Stimulated activated CD4-positive, alpha-beta T cell treated with anti-CD3 and anti-CD28 coated beads, Interleukin-1b, Interleukin-23, amount 100 ng/mL, for 48 hours (primary cell): ENCODE measurements at places on chromosomes 7 and 10.

DNA sequence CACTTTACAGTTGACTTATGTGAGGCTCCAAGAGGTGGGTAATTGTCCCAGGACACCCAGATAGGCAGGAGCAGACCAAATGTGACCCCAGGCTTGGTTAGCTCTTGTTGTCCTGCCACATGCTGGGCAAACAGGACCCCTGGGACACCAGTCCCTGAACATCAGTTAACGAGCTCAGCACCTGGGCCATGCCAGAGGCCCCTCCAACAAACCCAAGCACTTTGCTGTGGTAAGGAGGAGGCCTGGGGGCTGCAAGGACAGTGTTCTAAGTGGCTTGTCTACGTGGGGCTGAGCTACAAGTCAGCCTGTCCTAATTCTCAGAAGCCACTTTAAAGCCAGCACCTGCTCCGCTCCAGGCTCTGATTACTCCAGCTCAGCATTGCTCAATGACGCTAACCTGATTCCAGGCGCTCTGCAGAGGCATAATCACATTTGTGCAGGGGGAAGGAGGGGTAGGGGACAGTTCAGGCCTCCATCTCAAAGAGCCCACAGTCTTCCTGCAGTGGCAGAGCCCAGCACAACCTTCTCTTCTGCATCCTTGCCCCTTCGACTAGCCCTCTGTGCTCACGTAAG is 57.2 kb downstream of the DDC start:
- no peak for DNase-seq

DNA sequence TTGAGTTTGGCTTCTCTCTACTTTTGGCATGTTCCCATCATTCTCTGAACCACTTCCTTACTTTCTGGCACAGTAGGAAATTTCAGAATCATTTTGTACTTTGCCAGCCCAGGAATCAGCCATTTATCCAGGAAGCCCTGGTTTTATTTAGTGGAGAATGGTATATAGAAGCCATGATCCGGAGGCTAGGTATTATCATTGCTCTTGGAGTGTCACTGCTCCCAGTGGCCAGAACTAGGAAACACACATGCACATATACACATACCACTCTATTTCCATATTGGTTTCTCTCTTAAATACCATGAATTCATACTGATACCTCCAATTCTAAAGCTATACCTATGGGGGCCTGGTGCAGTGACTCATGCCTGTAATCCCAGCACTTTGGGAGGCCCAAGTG is 36.3 kb downstream of the SUFU start:
- DNase-seq = peak; percentile 8

DNA sequence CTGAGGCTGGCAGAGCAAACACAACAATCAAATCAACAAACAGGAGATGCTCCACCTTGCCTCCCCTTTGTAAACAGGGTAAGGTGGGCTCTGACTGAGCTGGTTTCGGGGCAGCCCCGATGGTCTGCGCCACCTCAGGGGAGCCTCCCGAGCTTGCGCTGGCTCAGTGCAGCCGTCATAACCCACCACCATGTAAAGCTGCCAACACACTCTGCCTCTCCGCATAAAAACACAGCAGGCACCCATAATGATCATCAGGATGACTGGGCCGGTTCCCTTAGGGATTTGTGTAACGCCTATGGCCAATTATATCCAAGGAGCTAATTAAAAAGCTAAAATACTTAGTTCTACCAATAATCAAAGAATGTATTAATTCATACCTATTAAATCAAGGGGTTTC is 124.5 kb downstream of the PRPF18 start:
- DNase-seq = no peak

GRCh38 chr7:135283959-135284638 is 50.5 kb downstream of the STRA8 start:
- no peak for DNase-seq

- no peak for DNase-seq
These were observed 27.7 kb downstream of the ANXA8 start for GRCh38 chr10:47456079-47456785.

DNA sequence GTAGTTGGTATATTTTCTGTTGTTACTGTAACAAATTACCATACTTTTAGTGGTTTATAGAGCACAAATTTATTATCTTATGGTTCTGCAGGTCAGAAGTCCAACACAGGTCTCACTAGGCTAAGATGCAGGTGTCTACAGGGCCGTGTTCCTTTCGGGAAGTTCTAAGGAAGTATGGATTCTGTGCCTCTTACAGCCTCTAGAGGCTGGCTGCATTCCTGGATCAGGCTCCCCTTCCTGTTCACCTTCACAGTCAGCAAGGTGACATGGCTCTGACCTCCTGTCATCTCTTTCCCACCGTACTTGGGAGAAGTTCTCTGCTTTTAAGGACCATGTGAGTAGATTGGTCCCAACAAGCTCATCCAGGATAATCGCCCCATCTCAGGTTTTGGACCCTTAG is 37.3 kb downstream of the BMPR1A start:
- no peak for DNase-seq

DNA sequence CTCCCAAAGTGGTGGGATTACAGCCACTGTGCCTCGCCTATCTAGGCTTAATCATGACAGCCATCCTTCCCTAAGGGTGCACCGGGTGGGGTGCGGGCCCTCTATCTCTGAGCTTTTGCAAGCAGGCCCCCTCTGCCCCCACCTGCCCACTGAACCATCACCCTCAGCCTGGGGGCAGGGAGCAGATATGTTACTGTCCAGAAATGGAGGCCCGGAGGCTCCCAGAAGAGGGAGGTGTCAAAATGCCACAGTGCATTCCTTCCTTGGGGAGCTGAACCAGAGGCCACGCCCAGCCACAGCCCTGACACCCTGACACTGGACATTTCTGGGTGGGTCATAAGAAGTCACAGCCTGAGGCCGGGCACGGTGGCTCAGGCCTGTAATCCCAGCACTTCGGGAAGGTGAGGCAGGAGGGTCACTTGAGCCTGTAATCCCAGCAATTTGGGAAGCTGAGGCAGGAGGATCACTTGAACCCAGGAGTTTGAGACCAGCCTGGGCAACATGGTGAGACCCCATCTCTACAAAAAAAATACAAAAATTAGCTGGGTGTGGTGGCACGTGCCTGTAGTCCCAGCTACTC is 129.8 kb upstream of the TNRC18 start:
- no peak for DNase-seq

DNA sequence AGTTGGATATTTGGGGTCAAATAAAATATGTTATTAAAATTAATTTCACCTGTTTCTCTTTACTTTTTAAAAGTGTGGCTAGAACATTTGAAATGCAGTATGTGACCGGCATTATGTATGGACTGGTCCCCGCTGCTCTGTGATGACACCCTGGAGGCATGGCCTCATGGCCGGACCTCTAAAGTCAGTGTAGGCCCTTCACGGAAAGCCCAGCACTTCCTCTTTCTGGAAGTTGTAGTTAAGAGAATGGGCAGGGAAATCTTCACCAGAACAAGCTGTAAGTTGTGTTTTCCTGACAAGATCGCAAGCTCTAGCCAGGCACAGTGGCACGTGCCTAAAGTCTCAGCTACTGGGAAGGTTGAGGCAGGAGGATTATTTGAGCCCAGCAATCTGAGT is 38.3 kb upstream of the SRGN start:
- no peak for DNase-seq

GRCh38 chr10:18224626-18225445 is 84.6 kb downstream of the CACNB2 start:
- no peak for DNase-seq

DNA sequence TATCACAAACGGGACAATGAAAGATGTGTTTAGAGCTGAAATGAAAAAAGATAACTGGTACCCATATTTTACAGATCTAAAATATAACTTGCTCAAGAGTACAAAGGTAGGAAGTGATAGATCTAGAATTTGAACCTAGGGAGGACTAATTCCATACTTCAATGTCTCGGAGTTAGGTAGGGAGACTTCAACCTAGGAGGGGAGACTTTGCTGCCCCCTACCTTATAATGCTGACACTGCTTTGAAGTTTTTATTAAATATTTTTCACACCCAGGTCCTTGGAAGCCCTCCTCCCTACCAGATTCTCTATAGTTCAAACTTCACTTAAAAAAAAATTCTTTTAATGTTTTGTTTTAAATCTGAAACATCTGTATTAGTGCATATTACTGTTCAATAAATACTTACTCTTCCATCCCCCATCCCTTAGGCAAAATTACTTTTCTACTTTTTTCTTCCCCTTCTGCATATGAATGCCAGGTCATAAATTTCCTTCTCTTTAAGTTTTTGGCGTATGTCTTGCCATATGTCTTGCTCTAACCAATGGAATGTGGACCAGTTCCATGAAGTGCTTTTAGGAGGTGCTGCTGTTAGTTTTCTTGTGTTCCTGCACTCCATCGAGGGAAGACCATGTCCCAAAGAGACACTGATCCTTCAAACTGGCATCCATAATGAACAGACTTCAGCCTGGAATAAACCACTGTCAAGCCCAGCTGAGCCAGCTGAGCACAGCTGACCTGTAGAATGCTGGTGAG is 57.8 kb downstream of the MICU1 start:
- no peak for DNase-seq

DNA sequence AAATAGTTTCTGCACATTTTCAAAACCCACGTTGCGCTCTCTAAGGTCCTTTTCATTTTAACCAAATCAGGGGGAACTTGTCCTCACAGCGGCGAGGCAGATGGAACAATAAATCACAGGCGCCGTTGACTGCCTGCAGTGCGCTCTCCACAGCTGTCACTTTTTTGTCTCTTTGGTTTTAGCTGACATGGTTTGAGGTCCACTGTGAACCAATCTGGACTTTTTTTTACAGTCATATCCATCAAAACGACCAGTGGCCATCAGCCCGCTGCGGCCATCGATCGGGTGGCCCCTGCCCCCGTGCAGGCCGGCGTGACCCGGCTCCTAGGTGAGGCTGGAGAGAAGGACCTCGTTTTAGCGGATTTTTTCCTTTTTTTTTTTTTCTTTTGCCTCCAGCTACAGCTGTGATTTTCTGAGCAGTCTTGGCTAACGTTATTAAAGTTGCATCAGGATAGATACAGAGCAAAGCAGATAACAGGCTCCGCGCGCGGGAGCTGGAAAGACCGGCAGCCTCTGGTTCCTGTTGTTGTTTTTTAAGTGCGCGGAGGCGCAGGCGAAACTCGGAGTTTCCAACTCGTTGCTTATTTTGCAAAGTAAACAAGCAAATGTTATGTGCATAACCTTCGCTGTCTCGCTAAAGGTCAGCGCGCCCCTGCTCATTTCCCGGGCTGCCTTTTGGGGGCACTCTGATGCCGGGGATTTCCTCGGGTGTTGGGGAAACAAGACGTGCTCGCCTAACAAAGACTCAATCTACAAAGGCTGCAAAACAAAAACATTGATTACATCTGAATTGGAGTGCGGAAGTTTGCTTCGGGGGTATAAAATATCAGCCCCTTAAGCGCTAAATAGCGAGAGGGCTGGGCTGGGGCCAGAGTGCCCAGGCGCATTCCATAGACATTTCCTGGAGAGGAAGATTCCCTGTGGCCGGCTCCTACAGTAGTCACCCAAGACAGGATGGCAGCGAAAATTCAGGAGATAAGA is 414.8 kb upstream of the MKI67 start:
- DNase-seq = no peak

GRCh38 chr7:105256761-105257231 is 131.9 kb downstream of the SRPK2 start:
- no peak for DNase-seq

GRCh38 chr7:7209412-7210050 is 27.2 kb downstream of the C1GALT1 start:
- DNase-seq = no peak

- DNase-seq = no peak
These were observed 27.1 kb upstream of the PTPRN2 start for GRCh38 chr7:158614700-158615099.

- no peak for DNase-seq
These were observed at the start of gene IFIT1B for GRCh38 chr10:89377705-89378637. Gene IFIT1B (plus strand): TSS chr10:89378056. CDS start chr10:89378136, 80 bp downstream.

GRCh38 chr7:159143780-159144757 is 598 bp downstream of the VIPR2 start:
- DNase-seq = no peak

- DNase-seq = no peak
These were observed 50.1 kb downstream of the PDGFA start for GRCh38 chr7:469563-469961.

GRCh38 chr7:27946351-27946750 is 206.4 kb downstream of the TAX1BP1 start:
- DNase-seq = no peak

DNA sequence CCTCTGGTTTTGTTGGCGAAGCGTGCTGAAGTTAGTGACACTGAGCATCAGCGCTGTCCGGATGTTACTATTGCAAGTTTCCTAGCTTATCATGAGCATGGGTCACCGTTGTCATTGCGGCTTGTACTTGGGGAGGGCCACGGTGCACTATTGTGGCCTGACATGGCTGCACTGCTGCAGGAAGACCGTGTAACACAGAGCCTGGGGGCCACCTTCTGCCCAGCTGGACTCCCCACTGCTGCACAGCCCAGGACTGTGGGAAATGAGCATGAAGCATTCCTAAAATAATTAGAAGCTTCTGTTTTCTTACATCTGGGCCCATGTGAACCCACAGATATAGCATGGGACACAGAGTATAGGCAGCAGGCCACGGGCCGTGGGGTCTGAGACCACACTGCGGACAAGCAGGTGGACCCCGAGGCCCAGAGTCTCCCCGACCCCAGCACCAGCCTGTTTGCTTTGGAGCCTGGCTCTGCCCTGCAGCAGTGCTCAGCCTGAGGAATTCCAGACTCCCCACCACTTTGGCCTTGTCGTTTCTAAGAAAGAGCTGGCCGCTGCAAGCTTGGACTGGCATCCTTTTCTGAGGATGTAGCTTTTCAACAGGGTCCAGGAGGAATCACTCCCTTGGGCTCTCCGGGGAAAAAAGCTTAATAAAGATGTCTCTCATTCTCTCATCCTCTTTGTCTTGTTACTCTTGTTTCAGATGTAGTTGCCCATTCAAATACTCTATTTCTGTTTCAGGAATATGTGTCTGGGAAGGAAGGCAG is 179.2 kb downstream of the CCDC3 start:
- no peak for DNase-seq

DNA sequence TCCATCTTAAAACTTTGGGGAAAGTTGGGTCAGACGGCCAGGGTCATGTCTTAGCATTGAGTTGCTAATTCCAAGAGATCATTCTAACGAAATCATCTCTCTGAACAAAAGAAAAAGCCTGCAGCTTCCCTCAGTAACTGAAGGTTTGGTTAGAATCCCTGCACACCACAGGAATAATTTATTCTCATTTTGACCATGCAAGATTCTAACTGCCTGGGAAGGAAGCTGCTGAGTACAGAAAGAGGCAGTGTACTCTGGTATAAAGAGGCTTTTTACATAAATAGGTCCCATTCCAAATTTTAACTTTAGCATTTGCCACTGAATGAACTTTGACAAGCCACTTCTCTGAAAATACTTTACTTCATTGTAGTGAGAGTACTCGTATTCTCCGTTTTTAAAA is 76.9 kb upstream of the RSBN1L start:
- no peak for DNase-seq

GRCh38 chr7:43572516-43573049 is 10.3 kb upstream of the STK17A start:
- DNase-seq = peak; percentile 48

- DNase-seq = no peak
These were observed 23.0 kb downstream of the GHRHR start for GRCh38 chr7:30986738-30987137.
